Stimulated activated CD8-positive, alpha-beta memory T cell treated with anti-CD3 and anti-CD28 coated beads, Interleukin-15, amount 100 ng/mL, for 24 hours (primary cell): ENCODE measurements at places on chromosomes 2 and 18.

DNA sequence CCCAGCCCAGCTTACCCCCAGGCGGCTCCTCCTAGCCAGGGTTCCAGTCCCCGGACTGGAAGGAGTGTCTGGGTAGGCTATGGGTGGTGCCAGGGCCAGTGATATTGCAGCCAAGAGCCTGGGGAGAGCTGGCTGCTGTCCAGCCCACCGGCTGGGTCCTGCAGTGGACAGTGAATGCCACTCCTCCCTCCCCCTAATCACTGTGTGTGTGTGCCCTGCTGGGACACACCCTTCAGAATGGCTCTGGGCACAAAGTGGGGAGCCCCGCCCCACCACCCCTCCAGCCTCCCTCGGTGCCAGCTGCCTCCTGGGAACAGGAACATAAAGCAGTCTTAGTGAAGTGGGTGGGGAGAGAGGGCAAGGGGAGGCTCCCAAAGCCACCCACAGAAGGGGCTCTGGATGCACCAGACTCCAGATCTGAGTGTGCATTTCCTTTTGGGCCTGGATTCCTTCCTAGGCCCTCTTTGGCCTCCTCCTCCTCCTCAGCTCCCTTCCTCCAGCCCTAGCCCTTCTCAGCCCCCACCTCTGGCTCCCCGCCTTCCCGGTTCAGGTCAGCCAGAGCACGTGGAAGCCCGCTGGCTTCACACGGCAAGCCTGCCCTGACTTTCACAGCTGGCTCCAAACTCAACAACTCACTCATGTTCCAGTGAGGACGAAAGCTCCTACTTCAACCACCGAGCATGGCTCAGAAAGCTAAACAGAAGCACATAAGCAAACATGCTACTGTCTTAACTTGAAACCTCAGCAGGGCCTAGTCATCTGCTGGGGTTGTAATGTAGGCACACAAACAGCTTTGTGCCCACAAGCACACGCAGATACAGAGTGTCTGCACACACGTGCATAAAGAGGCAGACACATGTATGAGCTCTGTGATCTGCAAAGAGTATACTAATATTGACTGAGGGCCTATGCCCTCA, 209.2 kb upstream of the SMAD2 start:
- no peak for DNase-seq

DNA sequence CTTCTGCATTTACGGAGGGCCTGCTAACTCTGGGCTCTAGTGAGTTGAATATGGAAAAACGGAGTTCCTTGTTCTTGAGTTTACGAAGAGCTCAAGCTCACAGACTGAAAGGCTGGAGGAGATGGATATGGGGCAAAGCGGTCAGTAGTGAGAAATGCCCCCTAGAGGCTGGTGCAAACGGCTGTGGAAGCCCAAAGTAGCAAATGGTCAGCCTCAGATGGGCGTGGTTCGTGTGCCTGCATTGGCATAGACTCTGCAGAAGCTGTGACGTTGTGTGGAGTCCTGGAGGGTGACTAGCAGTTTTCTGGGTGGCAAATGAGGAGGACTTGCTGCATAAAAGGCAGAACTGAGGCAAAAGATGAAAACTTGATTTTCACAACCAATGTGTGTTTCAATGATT, 93.6 kb upstream of the TWIST2 start:
- no peak for DNase-seq

DNA sequence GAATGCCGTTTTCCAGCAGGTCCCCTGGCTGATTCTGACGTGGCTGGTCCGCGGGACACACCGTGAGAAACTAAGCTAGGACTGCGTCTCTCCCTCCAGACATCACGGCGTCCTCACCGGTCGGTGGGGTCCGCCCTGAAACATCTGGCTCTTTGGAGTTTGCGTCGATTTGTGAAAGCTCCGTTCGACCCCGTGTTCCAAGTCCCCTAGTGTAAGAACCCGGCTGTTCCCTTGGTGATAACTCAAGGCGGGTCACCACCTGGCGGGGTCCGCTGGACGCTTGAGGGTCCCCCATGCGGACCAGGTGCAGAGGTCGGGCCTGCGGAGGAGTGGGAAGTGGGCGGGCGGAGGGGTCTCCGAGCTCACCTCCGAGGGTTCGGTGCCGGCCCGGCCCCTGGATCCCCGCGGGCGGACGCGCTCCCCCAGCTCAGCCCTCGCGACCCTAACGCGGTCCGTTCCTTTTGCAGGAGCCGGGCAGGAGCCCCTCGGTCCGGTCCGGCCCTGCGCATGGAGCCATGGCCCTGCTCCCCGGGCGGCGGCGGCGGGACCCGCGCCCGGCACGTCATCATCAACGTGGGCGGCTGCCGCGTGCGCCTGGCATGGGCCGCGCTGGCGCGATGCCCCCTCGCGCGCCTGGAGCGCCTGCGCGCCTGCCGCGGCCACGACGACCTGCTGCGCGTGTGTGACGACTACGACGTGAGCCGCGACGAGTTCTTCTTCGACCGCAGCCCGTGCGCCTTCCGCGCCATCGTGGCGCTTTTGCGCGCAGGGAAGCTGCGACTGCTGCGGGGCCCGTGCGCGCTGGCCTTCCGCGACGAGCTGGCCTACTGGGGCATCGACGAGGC, 65.6 kb downstream of the KCNG2 start:
- no peak for DNase-seq

DNA sequence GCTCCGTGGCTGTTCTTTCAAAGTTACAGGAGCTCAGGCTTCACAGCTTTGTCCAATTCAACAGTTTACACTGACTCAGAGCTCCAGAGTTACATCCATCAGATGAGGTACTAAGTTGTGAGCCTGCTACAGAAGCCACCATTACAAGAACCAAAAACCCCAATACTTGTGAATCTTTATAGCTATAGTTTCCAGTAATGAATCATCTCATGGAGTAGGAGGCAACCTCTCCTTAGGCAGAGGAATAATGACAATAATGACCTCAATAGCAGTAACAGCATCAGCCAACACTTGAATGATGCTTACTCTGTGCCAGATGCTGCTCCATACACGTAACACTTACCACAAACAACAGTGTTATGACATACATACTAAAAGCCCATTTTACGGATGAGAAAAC, 3.6 kb downstream of the ZC3H8 start:
- no peak for DNase-seq

GRCh38 chr2:176477336-176477735, 208.1 kb downstream of the MTX2 start:
- no peak for DNase-seq

GRCh38 chr2:77507657-77508056, 14.5 kb downstream of the LRRTM4 start:
- DNase-seq, result no peak

DNA sequence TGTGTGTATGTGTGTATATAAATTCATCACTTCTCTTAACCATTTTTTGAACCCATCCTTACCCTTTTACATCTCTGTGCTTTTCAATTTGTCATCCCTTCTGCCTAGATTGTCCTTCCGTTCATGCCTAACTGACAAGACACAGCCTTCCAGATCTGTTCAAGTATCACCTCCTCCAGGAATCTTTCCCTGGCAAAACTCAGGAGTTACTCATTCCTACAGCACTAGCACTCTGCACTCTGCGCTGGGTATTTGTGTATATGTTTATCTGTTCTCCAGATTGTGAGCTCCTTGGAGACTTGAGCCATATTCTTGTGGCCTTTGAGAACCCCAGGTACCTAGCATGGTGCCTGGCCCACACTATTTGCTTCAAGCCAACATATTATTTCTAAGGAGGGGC, 26.8 kb upstream of the ASXL2 start:
- no peak for DNase-seq

DNA sequence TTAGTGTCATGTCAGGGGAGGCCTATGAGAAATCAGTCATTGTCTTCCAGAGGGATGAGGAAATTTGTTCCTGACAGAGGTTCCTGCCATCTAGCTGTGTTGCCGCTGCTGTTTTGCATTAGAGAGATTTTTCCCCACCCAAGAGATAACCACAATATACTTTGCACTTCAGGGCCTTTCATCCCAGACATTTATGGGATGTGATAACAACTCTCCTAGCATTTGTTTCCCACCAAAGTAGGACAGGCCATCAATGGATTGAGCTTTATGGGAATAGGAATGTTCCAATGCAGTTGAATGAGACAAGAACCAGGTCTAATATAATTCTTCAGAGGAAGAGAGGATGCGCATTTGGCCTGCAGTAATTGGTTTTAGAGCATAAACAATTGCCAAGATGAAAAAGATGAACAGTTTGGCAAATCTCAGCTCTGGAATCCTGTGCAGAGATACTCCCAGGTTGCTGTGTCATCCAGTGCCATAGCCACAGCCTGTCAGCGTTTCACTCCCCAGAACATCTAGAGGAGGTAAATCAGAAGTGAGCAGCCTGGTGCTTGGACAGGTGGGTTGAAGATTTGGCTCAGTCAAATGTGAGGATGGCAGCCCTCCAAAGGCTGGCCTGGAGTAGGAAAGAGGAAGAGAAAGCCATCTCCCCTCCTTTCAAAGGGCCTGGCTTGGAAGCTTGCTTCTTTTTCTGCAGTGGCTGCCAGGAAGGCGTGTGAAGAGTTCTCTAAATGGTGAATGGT, 93.7 kb upstream of the SETBP1 start:
- DNase-seq, result no peak

- DNase-seq, result no peak
Observed at GRCh38 chr2:165902934-165903333, 50.6 kb downstream of the TTC21B start.

DNA sequence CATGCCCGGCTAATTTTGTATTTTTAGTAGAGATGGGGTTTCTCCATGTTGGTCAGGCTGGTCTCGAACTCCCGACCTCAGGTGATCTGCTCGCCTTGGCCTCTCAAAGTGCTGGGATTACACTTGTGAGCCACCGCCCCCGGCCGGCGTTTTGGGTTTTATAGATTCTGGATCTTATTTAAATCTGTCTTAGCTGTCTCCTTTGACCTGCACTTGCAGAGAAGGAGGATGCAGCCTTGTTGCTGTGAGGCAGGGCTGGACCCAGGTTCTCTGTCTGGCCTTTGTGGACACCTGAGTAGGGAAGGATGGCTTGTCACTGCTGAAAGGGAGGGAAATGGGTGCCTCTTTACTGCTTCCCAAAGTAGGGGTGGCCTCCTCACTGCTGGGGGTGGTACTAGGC, 83.0 kb upstream of the HS6ST1 start:
- DNase-seq, result no peak

- DNase-seq, result no peak
Observed at GRCh38 chr2:18959200-18959599, 369.8 kb upstream of the NT5C1B start.

GRCh38 chr2:148501545-148501944, 143.0 kb upstream of the EPC2 start:
- DNase-seq, result no peak

- DNase-seq, result no peak
Observed at GRCh38 chr2:64777841-64778240, 124.1 kb upstream of the SERTAD2 start.

- DNase-seq, result no peak
Observed at GRCh38 chr2:236970656-236971010, 115.1 kb upstream of the COPS8 start.

DNA sequence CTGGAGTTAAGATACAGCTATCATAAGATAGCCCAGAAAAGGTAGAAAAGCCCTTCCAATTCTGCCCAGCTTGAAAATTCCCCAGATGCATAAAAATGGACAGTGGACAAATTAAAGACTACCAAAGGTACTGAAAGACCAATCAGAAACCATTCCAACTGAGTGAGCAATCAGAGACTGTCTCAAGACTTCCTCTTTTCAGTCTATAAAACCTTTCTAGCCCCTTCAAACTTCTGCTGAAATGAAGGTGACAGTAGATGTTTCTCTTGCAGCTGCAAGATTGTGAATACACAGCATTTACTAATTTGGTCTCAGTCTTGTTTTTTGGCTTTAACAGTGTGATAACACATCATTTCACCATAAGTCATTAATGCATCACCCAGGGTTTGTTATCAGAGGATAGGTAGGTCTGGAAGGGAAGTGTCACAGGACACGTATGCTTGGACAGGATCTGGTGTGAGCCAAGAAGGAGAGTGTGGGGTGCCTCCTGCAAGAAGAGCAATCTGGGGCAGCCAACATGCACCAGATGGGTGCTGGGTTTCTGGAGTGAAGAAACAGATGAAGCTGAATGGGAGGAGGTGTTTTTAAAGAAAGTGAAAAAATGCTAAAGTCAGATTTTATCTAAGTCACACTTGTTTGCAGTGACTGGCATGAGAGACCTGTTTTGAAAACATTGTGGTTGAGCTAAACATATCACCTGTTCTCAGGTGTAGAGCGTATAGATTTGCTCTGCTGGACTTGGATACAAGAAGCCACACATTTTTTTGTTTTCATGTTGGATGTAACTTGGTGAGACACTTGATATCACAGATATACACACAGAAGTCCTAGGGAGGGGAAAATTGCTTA, 75.3 kb upstream of the DDX18 start:
- DNase-seq, result no peak

DNA sequence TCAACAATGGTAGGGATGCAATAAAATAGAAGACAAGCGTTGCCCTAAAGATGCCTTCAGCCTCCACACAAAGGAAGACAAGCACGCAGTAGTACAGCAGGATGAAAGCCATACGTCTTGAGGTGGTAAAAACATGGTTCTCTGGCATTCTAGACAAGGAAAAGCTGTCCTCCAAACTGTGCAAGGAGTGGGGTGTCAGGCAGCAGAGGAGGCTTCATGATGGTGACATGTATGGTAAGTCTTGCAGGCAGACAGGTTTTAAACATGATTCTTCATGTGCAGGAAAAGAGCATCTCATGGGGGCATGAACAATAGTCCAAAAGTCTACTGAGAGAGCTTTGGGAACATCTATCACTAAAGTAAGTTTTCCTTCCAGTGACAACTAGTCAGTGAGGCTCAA, 241.8 kb downstream of the STK39 start:
- no peak for DNase-seq

DNA sequence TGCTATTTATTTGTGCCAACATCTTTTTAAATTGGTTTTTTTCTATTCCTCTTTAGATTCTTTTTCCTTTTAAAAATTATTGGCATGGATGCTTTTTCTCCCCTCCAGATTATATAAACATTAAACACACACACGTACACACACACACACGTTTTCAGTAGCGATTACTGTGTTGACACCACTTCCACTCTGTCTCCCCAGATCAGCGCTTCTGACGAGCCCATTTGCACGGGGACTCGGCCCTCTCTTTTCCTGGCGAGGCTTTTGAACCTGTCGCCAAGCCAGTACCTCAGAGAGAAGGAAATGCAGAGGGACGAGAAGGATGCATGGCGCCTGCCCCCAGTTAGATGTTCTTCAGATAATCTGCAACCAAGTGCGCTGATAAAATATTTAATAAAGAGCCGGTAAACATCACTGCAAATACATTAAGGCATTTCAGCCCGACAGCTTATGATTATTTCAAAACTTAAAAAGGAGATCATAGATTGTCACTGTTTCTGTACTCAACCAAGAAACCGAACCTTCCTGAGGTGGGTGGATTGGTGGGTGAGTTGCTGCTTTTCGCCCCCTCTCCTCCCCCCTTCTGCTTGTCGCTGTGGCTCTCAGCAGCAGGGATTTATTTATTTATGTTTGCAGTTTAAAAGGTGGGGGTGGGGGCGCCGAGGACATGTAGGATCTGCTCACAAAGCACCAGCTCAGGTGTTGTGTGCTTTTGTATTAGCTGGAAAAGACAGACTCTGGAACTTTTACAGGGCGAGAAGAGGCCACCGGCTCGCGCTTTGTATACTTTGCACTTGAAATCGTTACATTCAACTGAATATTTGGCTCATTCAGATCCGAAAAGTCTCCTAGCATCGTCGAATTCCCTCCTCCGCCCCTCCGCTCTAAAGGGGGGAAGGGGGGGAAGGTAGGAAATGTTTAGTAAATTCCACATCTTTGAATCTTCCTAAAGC, 787 bp upstream of the TBR1 start:
- no peak for DNase-seq

GRCh38 chr2:128474036-128474955, 155.6 kb upstream of the HS6ST1 start:
- DNase-seq, result no peak

GRCh38 chr18:30705943-30706342, 336.6 kb downstream of the DSC3 start:
- no peak for DNase-seq
